ENCODE measurements at places on chromosomes 3 and 15.

- no peak for DNase-seq
Observed at GRCh38 chr3:169542331-169542751, 121.2 kb downstream of the MECOM start.

DNA sequence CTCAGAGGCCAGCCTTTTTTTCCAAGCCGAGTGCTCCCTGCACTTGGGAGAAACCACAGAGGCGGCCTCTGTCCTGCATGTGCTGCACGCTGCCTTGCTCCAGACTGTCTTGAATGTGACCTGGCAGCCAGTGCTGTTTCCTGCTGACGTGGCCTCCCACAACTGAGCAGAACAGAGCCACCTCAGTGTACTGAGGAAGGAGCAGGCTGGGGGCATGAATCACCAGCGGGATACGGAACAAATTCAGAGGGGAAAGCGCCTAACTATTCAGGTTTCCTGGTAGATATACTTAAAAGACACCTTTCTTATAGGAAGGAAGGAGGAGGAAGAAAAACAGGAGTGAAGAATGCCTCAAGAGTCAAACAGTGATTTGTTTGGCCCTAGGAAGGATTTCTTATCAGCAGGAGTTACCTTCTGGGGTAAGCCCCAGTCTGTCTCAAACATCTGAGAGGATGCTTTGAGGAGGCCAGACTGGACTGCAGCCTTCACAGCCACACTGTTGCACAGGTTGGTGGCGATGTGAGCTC is 114.0 kb downstream of the FNDC3B start:
- DNase-seq: peak; percentile 21

DNA sequence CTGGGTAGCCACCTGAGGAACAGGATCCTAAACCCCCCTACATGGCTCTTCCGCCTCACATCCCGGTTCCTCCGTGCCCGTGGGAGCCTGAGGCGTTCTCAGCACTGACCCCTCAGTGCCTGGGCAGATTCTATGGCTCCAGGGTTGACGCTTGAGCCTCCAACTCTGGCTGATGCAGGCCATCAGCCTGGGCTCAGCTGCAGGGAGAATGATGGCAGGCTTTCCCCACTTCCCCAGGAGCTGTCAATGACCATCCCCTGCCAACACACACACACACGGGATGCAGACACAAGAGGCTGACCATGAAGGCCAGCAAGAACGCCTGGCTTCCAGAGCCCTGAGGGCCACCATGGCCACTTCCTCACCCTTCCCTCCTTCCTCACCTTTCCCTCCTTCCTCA is 15.8 kb upstream of the IGDCC3 start:
- DNase-seq: no peak

DNA sequence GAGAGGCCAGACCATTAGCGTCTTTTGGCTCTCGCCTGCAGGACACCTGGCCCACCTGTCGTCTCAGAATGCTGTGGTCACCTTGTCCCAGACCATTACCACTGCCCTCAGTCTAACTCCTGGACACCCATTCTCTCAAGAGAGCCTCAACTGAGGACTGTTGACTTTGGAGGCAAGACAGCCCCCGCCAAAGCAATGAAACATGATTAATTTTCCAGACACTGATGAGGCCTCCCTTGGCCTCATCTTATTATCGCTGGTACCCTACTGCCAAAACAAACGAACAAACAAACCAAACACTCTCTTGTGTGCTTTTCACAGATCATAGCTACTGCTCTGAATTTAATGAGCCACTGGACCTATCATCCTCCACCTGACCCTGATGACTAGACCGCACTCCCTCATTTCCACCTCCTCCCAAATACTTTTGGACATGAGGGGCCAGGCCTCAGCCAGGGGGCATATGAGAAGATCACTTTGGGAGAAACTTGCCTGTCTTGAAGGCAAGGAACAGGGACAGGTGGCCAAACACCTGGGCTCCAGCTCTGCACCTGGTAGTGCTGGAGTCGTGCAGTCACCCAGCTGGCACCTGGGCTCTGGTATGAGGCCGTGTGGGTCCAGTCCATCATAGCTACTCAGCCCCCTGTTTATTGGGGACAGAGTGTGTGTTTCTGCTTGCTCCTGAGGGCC is 27.6 kb downstream of the ALS2CL start:
- no peak for DNase-seq

DNA sequence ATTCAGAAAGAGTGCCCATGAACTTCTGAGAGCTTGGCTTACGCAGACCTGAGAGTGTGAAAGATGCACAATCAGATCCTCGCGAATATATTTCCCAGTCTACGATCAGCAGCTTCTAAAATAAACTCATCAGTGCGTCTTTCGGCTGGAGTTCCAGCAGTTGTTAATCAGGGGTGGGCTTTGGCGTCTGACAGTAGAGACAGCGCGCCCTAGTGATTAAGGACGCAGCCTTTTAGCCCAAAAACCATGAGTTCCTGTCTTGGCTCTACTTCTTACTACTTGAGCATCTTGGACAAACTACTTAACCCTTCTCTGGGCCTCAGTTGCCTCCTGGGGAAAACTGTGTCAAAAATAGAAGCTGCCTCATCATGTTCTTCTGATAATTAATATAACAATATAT is 15.8 kb upstream of the ARRDC4 start:
- DNase-seq: no peak

DNA sequence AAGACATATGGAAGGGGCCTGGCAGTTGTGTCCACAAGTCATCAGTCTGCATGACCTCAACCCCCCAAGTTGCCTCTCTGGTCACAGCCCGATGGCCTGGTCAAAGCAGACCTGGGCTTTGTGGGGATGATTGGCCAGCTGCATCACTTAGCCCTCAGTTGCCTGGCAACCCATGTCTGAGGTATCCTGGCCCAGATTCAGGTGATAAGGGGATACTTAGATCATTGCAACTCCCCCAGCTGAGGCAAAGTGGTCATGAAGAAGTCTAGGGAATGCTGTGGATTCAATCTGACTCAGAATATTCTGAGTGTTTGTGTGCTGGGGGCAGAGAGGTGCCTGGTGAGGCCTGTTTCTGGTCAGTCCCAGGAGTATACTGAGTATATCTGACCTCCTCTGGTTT is 5.0 kb downstream of the GPR156 start:
- DNase-seq: no peak

GRCh38 chr3:49173116-49173791 is 1.9 kb downstream of the KLHDC8B start:
- DNase-seq: no peak

DNA sequence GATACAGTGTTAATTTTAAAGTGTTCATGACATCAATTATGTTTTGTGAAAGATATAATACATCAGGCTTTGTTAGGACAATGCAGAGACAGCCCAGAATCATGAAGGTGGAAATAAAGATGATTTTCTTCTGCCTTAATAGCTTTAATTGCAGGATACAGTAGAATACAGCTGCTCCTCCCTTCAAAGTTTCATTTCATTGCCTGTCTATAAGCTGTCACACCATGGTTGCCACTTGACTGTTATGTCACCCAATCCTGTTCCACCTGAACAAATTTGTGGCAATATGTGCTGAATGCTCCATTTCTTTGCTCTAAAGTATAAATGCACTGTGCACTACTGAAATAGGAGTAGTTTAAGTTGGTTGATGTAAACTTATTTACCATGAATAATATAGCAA is 537.8 kb upstream of the ROBO2 start:
- no peak for DNase-seq

- no peak for DNase-seq
Observed at GRCh38 chr3:113006359-113007056, 15.7 kb downstream of the GTPBP8 start.

- DNase-seq: no peak
Observed at GRCh38 chr3:127266186-127266585, 21.7 kb downstream of the PRR20G start.

DNA sequence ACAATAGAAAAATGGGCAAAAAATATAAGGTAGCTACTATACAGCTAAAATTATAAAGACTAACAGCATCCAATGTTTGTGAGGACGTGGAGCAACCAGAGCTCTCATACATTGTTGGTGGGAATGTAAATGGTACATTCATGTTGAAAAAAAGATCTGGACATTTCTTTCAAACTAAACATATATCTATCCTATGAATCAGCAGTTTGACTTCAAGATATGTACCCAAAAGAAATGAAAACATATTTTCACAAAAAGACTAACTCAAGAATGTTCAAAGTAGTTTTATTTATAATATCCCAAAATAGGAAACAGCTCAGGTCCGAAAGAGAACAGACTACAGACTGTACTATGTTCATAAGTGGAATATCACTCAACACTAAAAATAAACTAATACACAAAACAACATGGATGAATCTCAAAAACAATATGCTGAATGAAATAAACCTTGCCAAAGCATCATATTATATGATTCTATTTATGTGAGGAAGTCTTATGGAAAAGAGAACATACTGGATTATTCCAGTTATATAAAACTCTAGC is 8.8 kb upstream of the TTBK2 start:
- no peak for DNase-seq

- DNase-seq: no peak
Observed at GRCh38 chr15:83973816-83974215, 261.8 kb upstream of the GOLGA6L4 start.

- no peak for DNase-seq
Observed at GRCh38 chr3:23262766-23263165, 59.6 kb downstream of the UBE2E2 start.

DNA sequence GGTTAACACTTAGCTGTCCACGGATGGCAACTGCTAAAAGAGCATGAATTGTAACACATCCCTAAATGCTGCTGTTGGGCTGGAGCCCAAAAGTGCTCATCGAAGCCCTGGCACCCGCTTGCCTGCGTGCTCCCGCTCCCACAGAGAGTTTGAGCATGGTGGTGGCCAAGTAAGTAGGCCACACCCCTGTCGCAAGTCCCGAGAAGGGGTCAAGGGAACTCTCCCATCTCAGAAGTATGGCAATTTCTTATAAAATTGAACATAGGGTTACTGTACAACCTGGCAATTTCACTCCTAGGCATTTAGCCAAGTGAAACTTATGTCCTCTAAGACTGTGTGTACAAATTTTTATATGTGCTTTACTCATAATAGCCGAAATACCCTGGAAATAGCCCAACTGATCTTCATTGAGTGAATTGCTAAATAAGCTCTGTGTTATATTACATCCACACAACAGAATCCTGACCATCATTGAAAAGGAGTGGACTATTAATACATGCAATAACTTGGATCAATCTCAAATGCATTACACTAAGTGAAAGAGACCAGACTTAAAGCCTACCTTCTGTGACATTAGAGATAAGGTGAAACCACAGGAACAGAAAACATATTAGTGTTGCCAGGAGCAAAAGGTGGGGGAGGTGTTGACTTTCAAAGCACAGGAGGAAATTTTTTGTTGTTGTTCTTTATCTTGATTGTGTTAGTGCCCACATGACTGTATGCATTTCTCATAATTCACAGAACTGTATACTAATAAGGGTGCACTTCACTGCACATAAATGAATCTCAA is 1.5 kb upstream of the GCSAM start:
- no peak for DNase-seq

DNA sequence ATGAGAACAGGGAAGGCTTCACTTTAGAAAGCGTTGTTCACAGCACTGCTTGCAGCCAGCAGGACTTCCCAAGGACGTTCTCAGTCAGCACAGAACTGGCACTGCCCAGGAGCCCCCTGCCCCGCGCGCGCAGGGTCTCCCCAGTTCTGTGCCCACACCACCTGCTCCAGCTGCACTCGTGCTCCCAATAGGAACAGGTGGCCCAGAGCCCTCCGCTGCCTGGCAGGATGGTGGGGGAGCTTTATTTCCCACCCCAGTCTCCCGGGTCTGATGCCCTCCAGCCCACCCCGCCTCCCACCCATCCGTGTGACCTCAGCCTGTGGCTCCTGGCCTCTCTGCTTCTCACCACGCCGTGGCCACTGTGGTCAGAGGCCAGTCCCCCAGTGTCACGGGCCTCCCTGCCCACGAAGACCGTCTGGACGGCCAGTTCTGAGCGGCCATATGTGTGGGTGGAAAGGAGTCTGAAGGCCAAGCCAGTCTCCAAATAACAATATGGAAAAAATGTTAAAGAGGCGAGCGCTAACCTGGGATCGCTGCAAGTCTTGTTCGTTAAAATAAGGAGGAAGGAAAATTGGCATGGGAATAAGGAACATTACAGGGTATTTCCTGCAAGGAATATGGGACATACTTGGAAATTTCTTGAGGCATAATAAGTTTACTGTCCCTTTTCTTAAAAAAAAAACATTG is 54.6 kb upstream of the PCSK6 start:
- DNase-seq: no peak

GRCh38 chr3:58668247-58668646 is 1.7 kb upstream of the FAM3D start:
- DNase-seq: no peak

- no peak for DNase-seq
Observed at GRCh38 chr3:20123131-20123652, 62.8 kb downstream of the SGO1 start.

- no peak for DNase-seq
Observed at GRCh38 chr3:170909129-170909903, 879 bp upstream of the EIF5A2 start.

Measured in activated CD4-positive, alpha-beta T cell treated with anti-CD3 and anti-CD28 coated beads for 1 hour (primary cell).